Renal cortex interstitium (tissue), 15 donors: ENCODE measurements at places on chromosomes 3 and 15. TPM values are rescaled to one million over a fixed set of nuclear protein-coding genes. Genes with fewer than 3 reads are reported as not detected.

Gene FGF12
- polyA plus RNA-seq: 6.1 TPM

DNA sequence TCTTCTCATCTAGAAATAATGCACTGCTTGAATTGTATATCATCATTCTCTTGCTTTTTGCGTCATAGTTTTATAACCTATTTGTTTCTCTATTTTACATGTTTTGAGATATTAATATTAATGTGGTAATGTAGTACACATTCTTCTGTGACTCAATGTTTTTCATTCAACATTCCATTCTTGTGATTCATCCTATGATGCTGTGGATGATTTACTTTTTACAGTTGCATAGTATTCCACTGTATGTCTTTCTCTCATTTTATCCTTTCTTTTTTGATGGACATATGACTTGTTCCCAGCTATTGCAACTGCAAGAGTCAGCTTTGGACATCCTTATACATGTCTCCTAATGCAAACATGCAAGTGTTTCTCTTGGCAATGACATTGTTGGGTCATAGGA, 20.6 kb upstream of the VEPH1 start:
- no peak for DNase-seq

DNA sequence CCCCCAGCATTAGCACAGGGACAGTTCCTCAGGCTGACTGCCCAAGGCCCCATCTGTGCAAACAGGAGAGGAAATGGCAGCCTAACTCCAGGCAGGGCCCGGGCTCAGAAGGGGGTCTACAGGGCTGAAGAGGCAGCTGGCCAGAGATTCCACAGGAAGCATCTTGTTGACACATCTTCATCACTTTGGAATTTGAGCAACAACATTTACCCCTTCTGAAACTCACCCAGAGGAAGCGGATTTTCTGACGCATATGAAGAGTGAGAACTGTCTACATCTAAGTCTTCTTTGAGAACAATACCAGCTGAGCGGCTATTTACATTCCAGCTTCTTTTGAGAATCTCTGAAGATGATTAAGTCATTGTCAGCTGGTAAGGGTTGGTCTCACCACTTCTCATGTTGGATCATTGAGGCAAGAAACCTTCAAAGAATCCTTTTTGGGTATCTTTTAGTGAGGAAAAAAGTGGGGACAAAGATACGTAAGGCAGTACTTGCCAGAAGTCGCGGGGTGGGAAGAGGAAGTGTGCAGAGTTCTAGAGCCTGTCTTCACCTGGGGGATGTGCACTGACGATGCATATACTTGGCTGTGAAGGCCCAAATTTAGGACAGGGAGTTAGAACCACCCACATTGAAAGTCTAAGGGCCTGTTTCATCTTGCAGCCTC, 25.4 kb upstream of the SRP14 start:
- DNase-seq: no peak

DNA sequence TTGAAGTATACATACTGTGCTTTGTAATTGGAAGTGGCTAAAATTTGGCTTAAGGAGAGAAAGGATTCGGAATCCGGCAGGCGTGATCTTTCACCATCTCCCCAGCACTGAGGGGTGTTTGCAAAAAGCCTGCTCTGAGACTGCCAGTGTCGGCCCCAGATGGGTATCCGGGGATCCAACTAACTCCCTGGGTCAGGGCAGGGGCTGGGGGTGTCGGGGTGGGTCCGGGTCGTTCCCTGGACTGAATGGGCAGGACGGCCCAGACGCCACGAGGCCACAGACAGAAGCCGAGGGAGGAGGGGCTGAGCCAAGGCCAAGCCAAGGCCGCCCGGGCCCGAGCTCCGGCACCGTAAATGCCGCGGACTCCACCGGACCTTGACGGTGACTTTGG, 349 bp downstream of the PPIB start:
- DNase-seq: no peak

- DNase-seq: no peak
These were observed 130.1 kb downstream of the EDEM1 start for GRCh38 chr3:5317557-5317956.

GRCh38 chr3:5330152-5330810, 142.8 kb downstream of the EDEM1 start:
- DNase-seq: no peak
